ENCODE measurements at places on chromosomes 1 and 21.

DNA sequence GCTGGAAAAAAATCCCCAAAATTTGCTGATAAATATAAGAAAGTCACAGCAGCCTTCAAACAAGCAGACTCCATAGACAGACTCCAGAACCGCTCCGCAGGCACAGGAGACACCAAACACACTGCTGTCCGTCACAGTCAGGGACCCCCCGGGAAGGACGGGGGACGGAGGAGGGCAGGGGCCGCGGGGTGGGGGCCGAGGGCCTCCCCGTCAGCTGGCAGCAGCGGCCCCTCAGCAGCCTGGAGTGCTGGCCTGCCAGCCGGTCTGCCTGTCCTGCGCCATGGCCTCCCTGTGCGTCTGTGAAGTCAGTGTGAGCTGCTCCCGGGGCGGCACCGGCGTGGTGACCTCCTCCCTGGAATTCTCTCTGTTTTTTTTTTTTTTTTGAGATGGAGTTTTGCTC is 10.1 kb upstream of the C1orf159 start:
- no peak for DNase-seq

DNA sequence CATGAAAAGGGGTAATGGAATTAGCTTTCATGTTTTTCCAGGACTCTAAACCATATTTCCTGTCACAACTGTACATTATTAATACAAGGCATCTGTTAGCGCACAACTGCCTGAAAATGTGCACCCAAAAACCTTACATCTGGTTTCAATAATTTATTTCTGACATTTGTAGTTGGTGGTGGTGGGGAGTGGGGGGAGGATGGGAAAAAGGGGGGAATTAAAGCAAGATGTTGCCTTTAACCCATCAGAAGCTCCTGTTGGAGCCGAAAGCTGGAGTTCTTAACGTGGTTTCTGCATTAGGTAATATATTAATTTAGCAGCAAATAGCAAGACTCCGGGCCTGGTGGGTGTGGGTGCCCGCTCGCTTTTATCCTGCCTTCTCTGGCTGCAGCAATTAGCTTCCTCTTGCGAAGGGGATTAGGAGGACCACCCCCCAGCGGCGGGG is 36.9 kb upstream of the HHAT start:
- no peak for DNase-seq

- no peak for DNase-seq
Observed at GRCh38 chr1:4379451-4380175, 274.8 kb upstream of the AJAP1 start.

DNA sequence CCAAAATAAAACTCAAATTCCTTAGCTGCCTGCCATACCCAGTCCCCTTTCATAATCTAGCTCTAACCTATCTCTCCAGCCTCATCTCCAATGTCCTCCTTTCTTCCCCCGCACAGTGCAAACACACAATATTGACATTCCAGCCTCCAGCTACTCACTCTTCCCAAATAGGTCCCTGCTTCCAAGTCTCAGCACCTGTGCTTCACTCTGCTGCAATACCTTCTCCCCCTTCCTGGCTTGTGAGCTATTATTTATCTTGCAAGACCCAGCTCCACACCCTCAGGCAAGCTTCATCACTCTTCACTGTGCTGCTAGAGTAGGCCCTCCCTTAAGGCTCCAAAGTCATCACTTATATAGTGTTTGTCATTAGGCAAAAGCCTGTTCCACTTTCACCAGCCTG is 9.7 kb downstream of the PLPP3 start:
- DNase-seq = no peak

Data from NCI-H1417 treated with DMSO at 0.1 percent for 48 hours (cell line).